GOT3 (cell line): ENCODE measurements at places on chromosomes 7 and 10.

- DNase-seq = no peak
Observed at GRCh38 chr7:120725376-120726039, 132.4 kb downstream of the TSPAN12 start.

DNA sequence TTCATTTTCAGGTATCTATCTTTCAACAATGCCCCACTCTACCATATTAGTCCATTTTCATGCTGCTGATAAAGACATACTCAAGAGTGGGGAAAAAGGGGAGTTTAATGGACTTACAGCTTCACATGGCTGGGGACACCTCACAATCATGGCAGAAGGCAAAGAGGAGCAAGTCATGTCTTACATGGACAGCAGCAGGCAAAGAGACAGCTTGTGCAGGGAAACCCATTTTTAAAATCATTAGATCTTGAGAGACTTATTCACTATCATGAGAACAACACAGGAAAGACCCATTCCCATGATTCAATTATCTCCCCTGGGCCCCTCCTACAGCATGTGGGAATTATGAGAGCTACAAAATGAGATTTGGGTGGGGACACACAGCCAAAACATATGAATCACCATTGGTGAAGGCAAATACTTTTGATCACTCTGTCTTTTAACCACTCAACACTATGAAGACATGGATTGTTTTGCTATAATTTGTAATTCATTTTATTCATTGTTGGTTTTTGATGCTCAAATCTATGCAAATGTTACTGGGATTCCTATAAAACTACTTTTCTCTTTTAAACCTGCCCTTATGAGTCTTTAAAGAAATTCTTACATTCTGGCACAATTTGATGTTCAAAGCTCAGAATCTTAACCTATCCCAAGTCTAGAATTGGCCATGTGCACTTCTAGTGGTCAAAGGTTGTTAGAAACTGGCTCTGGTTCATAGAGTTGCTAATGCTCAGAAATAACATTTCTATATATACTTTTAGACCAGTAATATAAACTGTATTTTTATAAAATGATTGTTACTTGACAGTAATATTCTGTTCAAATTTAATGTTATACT lies 15.3 kb downstream of the AKR1C4 start:
- no peak for DNase-seq

DNA sequence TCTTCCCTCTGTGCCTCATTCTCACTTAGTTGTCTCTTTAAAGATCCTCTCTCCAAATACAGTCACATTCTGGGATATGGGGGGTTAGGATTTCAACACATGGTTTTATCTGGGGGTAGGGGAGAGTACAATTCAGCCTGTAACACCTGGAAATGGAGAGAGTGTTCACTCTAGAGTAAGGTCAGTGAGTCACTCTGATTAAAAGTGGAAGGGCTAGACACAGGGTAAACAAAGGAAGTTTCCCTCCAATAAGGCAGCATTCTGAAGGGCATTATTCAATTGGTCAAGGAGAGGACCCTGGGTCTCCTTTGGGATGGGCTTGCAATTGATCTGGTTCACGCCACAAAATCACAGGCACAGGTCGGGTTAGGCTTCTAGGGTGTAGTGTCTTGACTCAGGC lies 232.8 kb upstream of the NPSR1 start:
- no peak for DNase-seq

GRCh38 chr7:105321754-105322455 lies 66.8 kb downstream of the SRPK2 start:
- no peak for DNase-seq

- DNase-seq = no peak
Observed at GRCh38 chr7:135246191-135246825, 12.7 kb downstream of the STRA8 start.

DNA sequence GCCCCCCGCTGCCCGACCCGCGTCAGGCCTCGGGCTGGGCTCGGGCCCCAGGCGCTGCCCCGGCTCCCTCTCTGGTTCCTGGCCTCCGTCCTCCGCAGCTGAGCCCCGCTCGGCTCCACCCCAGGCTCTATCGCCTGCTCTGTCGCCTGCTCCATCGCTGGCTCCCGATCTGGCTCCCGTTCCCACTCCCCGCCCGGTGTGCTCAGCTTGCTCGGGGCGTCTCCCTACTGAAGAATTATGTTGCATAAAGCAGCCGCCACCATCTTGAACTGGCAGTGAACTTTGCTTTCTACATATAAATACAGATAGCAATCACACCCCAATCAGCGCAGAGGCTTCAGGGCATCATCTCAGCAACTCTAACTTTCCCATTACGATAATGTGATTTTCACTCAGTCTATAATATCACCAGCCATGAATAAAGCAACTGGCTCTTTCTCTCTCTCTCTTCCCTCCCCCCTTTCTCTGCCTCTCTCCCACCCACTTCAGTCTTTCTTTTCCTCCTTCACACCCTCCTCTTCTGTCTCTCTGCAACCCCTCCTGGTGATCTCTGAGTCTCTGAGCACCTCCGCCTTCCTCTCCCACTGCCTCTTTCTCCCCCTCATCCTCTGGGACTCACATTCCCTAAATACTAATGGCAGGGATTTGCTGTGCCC lies 43.3 kb upstream of the BTRC start:
- DNase-seq = no peak

- DNase-seq = no peak
Observed at GRCh38 chr10:62054408-62054807, 152.9 kb downstream of the ARID5B start.

- DNase-seq = no peak
Observed at GRCh38 chr10:94299417-94299816, 63.3 kb downstream of the NOC3L start.

DNA sequence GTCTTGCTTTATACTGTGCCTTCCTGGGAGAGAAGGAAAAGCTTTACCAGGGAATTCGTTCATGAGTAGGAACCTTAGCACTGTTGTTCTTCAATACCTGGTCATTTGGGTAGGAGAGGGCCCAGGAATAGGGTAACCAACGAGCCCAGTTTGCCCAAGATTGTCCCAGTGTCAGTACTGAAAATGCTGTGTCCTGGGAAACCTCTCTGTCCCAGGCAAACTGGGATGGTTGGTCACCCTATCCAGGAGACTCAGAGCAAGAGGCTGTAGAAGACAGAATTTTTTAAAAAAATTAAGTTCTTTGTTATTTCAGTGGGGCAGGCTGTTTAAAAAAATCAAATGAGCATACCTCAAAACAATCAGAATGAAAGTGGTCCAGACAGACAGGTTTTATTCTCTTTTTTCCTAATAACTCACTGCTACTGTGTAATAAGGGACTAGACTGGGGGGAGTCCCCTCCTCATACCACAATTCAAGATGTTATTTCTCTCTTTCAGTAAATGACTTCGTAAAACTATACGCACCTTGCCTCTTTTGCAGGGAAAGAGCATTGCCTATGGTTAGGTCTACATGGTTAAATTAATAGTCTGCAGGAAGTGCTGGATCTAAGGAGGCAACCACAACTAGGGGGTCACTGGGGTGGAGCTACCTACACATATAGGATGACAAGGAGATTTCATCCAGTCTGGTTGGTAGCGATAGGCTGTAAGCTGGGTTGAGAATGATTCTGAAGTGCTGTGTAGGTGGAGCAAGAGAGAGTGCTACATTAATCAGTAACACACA lies 41.1 kb upstream of the FAM133B start:
- DNase-seq = no peak

DNA sequence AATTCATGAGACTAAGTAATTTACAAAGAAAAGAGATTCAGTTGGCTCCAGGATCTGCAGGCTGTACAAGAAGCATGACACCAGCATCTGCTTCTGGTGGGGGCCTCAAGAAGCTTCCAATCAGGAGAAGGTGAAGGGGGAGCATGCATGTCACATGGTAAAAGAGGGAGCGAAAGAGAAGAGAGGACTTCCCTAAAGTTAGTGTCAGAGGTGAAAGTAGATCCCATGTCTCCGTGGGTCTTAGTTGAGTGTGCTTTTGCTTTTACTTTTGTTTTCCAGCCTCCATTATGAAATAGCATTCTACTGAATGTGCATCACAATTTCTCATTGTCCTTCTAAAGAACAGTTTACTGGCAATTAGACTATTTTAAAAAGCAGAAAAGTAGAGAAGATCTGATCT lies 213.6 kb upstream of the FZD1 start:
- no peak for DNase-seq

DNA sequence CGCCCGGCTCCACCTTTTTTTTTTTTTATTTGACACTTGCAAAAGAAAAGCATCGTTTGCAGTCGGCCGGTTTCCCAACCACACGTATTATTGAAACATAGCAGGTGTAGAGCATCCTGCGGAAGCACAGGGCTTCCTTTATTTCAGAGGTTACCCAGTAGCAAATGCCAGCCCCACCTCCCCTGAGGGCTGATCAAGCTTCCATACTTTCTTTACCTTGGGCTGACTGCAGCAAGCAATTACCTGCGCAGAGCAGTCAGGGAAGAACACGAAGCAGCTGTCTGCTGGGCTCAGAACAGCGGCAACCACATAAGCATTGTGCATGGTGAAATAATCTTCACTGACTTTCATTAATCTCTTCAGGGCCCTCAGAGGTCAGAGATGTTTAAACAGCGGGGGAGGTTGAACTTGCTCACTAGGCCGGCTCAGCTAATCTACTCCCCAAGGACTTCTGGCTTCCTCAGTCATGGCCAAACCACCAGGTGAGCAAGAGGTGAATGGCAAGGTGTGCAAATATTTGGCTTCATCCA lies 784.7 kb upstream of the AUTS2 start:
- DNase-seq = no peak

GRCh38 chr10:25338271-25338670 lies 163.5 kb downstream of the GPR158 start:
- DNase-seq = no peak

DNA sequence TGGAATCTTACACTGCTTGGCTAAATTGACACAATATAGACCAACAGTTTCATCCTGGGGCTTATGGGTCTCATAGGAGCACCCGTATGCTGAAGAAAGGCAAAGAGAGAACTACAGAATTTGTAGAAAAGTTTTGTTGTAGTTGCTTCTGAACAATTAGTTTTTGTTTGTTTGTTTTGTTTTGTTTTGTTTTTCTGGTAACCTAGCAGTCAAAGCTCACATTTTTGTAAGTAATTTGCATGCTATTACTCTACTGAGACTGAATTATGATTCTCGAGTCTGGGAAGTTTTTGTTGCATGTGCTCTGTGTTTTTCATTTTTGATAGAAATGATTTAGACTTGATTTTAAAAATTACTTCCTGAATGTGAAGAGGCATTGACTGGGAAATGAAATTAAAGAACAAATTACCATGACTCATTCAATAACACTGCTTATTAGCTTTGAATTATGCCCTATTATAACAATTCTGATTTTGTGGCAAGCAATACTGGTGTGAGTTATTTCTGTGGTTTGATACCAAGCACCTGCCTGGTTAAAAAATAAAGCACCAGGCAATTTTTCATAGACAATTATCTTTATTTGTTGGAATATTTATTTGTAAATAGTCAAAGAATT lies 438 bp downstream of the LSMEM1 start:
- DNase-seq = no peak

DNA sequence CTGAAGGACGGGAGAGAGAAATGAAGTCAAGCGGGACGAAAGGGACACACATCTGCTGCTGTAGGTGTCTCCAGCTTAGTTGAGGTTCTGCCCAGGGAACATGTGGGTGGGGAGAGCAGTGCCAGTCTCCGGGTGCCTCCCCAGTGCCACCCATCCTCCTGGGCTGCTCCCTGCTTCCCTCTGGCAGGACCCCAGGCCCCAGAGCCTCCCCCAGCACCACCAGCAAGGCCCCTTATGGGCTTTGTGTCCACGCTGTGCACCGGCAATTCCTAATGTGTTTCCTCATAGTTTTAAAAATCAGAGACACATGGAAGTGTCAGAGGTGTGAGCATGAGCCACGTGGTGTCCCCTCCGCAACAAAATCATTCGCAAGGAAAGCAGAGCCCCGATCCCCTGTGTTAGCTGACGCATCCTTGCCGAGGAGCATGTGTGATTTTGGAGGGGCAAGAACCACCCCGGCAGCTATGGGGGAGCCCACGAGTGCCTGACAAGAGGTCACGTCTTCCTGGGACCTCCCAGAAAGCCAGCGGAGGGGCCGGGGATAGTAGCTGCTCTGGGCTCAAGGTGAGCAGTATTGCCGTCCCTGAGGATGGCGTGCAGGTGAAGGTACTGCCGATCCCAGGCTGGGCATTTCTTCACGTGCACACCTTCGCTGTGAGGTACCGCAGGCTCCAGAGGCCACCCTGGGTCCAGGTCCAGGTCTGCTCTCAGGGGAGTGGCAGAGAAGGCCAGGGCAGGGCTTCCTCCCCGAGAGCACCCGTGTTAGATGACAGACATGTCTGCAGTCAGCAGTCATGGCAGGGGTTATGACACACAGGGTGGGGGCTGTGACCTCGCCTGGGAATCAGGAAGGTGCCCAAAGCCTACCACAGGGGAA lies 448.2 kb upstream of the FOXK1 start:
- DNase-seq = no peak

- DNase-seq = no peak
Observed at GRCh38 chr7:17298840-17299482, 509 bp downstream of the AHR start.

DNA sequence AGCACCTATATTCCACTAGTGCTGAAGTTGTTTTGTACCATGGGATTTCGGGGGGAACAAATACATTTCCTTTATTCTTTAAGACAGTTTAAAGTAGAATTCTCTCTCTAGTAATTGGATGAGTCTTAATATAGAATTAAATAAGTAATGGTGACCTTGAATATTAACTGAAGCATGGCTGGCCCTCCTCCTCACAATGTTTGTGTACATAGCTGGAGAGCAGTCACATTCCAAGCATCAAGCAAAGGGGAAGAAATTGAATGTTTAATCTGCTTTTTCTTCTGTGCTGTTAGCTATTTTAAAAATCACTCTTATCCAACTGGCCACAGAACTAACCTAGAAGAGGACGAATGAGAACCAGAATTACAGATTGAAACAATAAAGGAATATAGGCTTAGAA lies 906.9 kb downstream of the CCSER2 start:
- no peak for DNase-seq
